Left colon (tissue), 2 donors: ENCODE measurements at places on chromosomes 16 and 17.

GRCh38 chr16:30896889-30897733 lies 697 bp downstream of the CTF1 start:
- peak; percentile 92 for DNase-seq

- no peak for DNase-seq
These were observed 681 bp upstream of the MAPT start for GRCh38 chr17:45893725-45894021.

- DNase-seq = peak; percentile 42
These were observed 137.4 kb upstream of the COX10 start for GRCh38 chr17:13931800-13932460.

- no peak for DNase-seq
These were observed 243.3 kb upstream of the PSMD7 start for GRCh38 chr16:74053312-74053711.

DNA sequence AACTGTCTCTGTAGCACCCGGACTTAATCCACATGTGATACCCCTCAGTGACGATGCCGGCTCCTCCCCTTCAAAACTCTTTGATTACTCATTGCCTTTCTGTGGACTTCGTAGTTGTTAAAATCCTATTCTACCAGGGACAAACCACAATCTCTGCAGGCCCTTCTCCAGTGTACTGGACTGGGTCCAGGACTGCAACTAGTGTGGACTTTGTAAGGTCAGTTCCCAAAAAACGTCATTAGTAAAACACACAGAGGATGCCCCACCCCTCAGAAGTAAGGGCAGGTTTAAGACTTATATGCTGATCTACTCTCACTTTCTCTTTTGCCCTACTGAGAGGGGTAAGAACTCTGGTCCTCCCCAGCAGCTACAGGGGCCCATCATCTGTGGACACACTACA lies 10.5 kb upstream of the NUDT7 start:
- DNase-seq = peak; percentile 5

DNA sequence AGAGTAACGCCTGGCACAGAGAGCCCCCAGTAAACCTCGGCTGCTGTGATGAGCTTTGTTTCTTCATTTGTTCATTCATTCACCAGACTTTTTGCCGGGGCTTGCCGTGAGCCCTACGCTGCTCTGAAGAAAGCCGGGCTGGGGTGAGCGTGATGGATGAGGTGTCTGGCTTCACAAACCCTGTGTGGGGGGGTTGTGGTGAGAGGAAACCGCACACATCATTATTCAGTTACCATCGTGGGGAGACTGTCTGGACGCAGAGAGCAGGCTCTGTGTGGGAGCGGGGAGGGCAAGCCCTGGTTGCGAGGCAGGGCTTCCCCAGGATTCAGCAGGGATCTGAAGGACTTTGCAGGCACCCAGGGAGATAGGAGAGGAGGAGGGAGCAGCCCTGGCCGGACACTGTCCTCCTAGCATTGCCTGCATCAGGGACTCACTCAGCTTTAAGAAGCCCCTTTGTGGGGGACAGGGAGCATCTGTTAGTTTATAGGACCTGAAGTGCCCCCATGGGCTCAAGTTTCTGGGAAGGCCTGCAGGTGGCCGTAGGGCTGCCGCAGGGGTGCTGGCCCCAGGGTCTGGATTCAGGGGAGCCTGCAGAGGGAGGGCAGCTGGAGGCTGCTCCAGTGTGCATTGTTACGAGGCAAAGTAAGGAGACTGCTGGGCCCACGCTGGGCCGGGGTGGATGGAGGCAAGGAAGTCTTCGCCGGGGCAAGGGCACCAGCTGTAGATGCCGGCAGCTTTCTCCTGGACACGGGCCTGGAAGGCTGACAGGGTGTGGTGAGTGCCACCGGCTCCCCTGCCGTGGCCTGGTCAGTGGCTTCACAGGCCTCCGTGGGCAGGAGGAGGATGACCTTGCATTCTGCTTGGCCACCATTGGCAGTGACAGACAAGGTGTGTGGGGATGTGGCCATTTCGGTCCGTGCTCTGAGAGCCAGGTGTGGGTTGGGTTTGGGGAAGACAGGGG lies 334.5 kb downstream of the SEC14L1 start:
- no peak for DNase-seq

GRCh38 chr16:57889522-57889921 lies 81.4 kb downstream of the CNGB1 start:
- DNase-seq = no peak

DNA sequence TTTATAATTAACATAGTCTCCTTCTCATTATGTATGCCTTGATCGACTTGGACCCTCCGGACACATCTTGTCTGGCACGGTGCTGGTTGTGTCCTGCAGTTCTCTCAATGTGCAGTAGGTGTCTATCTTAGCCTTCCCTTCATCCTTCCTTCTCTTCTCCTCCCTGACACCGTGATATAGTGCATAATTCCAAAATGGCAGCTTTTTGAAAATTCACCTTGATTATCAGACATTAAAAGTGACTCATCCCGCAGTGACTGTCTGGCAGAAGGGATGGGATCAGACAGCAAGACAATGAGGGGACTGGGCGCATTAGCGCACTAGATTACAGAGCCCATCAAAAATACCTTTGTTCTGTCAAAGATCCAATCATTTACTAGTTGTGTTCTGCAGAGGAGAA lies 70.0 kb upstream of the PMFBP1 start:
- no peak for DNase-seq

DNA sequence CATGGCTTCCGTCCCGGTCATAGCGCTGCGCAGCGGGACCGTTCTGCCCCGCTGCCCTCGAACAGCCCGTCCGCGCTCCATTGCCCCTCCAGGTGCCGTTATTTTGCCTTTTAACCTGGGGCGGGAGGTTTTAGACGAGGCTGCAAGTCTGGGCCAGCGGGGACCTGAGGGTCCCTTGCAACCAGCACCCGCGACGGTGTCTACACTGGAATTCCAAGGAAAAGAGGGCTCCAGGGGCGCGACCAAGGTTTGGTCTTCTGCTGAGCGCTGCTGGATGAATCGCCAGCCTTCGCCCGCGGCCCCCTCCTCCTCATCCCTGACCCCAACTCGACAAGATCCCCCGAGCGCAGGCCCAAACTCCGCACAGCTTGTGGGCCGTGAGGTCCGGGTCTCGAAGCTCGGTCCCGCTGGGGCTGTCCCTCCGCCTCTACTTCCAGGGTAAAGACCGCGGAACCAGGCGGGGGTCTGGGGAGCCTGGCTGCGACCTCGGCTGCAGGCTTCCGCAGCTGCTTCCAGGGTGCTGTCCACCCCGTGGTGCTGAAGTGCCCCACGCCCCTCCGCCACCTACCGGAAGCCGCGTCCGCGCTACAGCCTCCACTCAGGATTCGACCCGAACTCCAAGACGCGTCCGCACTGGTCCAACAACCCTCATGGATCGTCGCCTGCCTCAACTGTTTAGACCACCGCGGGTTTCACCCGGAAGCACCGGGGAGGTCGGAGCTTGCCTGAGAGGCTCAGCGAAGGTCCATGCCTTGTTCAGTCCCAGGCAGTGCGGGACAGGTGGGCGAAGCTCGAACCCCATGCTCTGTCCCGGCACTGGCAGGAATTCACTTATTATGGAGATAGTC lies 10.1 kb upstream of the CA4 start:
- DNase-seq = peak; percentile 81
